HT-29 (cell line): ENCODE measurements at places on chromosomes 12 and 14. TPM values are rescaled to one million over a fixed set of nuclear protein-coding genes. Genes with fewer than 3 reads are reported as not detected.

- no peak for DNase-seq
Measured at GRCh38 chr12:13049816-13050215, 5.6 kb downstream of the FAM234B start.

DNA sequence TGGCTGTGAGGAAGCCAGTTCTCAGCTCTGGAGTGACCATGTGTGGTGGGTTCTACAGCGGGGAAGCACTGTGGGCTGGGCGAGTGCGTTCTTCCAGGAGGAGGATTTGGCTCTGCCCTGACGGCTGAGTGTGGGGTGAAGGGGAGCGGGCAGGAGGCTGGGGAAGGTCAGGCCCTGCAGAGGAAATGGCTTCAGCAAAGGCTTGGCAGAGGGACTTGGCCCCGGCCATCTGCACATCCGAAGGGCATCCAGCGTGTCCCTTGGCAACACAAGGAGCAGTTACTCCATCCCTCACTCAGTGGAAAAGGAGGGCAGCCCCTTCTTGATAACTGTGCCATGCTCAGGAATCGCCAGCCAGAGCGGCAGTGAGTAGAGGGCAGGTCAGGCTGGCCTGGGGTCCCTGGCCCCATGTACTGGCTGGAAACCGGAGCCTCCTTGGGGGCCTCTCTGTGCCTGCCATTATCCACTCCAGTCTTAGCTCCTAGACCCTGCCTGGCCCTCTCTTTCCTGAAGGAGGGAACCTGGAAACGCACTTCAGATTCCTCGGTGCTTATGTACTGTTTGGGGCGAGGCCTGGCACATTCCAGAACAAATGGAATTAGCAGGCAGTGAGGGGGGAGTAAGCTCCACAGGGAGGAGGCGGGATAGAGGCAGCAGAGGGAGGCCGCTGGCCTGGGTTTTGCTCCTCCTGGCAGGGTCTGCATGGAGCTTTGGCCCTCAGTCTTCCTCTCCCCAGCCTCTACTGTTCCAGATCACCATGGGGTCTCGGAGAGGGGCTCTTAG lies 133.6 kb upstream of the NCOR2 start:
- DNase-seq = peak; percentile 50

- no peak for DNase-seq
Measured at GRCh38 chr12:71183846-71184245, 26.0 kb upstream of the TSPAN8 start.

DNA sequence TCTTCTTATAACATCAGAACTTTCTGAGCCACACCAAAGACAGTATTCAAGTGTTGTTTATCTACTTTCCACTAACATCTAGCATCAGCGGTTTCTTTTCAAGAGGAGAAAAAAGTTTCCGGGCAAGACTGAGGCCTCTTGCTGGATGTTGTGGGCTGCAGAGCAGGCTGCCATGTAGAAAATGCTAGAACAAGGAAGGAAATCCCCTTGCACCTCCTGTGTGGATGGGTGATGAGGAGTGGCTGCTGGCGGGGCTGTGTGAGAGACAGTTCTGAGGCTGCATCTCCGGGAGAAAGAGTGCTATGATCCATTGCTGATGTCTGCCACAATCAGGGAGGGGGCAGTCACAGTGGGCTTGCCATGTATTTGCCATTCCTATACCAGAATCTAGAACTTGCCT lies 37.8 kb upstream of the PPP1CC start:
- DNase-seq = no peak

DNA sequence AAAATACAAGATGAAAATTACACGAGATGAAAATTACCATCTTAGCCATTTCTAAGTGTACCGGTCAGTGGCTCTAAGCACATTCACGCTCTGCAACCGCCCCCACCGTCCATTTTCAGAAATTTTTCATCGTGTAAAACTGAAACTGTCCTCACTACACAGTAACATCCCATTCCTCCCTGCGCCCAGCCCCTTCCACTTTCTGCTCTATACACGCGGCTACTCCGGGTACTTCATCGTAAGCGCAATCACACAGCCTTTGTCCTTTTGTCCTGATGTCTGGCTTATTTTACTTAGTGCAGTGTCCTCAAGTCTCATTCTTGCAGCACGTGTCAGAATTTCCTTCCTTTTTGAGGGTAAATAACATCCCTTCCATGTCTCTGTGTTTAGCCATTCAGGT lies 3.6 kb upstream of the GPR132 start:
- no peak for DNase-seq

- no peak for DNase-seq
Measured at GRCh38 chr14:71905860-71906259, 26.4 kb upstream of the RGS6 start.

GRCh38 chr12:92218394-92219077 lies 72.9 kb upstream of the BTG1 start:
- DNase-seq = no peak

DNA sequence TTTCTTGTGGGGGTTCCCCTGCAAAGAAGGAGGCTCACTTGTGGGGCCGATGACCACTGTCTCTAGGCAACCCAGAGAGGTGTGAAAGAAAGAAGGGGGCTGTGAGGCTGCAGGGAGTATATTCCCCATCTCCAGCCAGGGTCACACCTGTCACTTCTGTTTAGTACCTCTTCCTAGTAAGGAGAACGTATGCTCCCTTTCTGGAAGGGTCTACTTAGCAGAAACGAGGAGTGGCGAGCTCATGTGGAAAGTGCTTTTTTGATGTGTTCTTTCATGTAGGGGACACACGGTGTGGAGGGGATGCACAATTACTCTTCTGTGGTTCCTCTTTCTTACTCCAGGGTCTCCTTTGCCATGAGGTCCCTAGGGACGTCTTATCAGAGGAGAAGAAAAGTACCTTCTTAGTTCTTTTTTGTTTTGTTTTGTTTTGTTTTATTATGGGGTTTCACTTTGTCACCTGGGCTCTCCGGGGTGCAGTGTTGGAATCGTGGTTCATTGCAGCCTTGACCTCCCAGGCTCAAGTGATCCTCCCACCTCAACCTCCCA lies 58.3 kb downstream of the PRKCH start:
- no peak for DNase-seq

DNA sequence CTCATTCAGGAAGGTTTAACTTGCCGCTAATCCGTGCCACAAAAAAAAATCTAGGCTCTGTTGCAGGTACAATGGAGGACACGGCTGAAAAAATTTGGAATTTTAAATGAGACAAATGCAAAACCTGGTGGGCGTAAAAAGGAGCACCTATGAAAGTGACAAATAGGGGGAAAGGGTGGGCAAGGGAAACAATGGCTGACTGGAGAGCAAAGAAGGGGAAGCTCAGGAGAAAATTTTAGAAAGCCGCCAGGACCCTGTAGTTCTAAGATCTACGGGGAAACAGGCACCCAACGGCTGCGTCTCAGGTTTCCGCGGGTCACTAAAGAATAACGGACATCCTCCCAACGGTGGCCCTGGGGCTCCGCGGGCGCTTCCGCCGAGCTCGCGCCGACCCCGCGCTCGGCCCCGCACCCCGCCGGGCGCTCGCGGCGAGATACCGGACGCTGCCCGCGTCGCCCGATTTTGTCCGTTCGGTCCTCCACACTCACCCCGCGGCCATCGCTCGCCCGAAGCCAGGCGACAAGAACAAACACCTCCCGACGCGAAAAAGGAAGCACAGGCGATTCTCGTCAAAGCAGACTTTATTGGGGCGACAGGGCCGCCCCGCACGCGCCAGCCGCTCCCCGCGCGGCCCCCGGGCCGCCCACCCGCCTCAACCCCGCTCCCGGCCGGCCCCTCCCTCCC lies 1.1 kb upstream of the YY1 start:
- peak; percentile 41 for DNase-seq

GRCh38 chr12:105222284-105222655 lies 13.7 kb downstream of the APPL2 start:
- DNase-seq = no peak

DNA sequence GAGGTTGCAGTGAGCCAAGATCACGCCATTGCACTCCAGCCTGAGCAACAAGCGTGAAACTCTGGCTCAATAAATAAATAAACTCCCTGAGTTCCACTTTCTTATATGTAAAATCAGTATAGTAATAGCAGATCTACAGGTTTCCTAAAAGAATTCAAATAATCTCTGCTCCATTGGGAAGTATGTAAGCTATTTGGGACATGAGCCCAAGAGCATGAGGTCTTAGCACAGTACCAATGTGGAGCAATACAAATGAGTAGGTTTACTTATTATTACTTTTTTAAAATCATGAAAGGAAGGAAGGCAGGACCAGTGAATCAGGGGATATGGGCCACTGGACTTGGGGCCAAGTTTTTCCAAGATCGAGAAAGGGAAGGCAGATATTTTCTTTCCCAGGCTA lies 216.9 kb upstream of the DIO2 start:
- DNase-seq = no peak

DNA sequence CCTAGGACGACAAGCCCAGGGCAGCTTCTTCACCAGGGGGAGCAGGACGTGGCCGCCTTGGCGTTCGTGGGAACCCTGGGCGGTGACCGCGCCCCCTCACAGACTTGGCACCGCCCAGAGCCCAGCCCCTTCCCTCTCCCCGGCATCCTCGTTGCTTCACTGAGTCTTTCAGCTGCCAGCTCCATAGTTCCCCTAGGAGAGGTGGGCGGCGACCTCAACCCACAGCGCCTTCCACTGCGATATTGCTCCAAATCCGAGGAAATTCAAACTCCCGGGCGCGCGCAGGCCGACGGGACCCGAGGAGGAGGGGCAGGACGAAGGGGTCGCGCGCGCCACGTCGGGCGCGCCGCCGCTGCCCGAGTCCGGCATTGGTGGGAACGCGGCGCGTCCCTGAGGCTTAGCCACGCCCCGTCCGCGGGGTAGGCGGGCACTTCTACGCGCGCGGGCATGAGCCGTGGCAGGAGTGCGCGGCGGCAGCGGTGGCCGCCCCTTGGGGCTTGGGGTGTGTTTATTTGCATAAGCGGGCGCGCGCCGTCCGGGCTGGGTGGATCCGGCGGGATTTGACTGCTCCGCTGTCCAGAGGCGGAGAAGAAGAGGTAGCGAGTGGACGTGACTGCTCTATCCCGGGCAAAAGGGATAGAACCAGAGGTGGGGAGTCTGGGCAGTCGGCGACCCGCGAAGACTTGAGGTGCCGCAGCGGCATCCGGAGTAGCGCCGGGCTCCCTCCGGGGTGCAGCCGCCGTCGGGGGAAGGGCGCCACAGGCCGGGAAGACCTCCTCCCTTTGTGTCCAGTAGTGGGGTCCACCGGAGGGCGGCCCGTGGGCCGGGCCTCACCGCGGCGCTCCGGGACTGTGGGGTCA lies at the start of the genes APAF1 and IKBIP:
Gene APAF1 (plus strand): TSS at position 579 of the 860 bp plus-strand sequence. CDS start 3,070 bp downstream, outside the sequence.
Gene IKBIP (minus strand): TSS at position 77 of the 860 bp plus-strand sequence. CDS start 87 bp downstream, outside the sequence.
- DNase-seq = peak; percentile 97

GRCh38 chr12:53564278-53564677 lies 57.0 kb upstream of the NPFF start:
- no peak for DNase-seq

- DNase-seq = no peak
Measured at GRCh38 chr12:118359541-118359915, 13.2 kb downstream of the TAOK3 start.

- no peak for DNase-seq
Measured at GRCh38 chr14:91253795-91254323, 9.4 kb upstream of the GPR68 start.

GRCh38 chr12:109239179-109239578 lies 69.9 kb downstream of the FOXN4 start:
- no peak for DNase-seq

DNA sequence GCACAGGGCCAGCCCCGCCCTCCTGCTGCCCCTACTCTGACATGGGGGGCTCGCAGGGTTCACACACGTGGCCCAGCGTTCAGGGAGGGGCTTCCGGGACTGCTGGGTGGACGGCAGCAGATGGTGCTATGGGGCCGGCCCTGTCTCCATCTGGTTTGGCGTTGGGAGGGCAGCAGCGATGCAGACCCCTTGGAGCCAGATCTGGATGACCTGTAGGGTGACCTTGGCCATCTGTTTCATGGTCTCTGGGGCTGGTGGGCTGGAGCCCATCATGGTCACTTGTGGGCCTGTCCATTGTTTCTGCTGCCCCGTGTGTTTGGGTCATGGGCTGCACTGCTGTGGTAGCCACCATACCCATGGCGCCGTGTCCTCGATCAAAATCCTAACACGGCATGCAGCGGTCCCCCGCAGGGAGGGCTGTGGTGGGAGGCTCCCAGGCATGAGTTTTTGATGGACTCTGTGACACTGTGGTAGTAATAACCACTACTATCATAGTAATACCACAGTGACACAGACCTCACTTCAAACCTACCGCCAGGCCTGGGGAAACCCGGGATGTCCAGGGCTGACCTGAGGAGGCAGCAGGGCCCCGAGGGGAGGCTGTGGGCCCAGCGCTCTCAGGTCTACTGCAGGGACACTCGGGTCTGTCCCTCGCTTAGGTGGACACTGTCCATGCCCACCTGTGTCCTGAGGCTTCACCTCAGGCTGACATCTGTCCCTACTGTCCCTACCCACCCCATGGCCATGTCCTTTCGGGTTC lies 359.4 kb downstream of the TMEM121 start:
- no peak for DNase-seq

DNA sequence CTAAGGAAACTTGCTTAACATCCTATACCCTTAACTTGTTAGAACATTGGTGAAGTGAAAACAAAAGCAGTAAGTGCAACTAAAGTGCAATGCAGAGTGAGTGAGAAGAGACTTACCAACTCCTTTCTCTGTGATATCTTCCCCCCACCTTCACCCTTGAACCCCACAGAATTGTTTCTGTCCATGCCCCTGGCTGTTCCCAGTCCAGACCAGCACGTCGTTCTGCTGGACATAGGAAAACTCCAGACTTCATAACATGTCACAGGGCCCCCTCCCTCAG lies 91.9 kb downstream of the DAD1 start:
- no peak for DNase-seq

DNA sequence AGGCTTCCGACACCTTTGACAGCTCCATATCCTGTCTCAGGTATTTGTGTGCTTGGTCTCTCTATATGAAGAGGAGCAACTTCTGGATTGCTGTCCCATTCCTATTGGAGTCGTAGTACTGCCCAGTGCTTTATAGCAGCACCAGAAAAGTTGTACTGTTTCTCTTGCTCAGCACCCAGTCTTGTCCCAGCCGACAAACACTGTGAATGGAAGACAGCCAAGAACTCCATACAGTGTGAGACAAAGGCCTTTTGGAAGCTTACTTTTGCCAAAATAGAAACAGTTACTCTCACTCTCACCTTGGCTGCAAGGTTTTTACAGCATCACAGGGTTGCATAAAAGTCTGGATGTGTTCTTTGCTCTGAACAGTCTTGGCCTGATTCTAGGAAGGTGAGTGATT lies 105.3 kb downstream of the TGFB3 start:
- DNase-seq = no peak

DNA sequence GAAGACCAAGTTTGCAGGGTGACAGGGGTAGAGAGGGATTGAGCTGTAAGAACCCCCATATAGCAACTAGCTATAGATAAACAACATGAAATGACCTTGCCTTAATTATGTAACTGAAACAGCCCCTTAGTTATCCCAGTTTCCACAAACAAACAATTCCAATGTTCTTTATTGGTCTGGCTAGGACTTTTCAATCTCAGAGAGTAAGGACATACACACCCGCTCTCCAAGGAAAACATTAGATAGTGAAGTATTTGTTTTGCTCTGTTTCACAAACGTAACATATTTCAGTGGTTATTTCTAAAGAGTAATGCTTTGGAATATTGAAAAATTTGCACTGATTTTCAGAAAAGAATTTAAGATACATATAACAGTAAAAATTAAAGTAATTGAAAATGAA lies 51.6 kb upstream of the GTF2A1 start:
- no peak for DNase-seq

Gene C1S
- 0.56 and 1.1 TPM in 2 replicates for total RNA-seq

Gene MRPL52
- total RNA-seq = 45.9 and 56.1 TPM in 2 replicates

Gene GRIN2B
- 0.08 and 0.29 TPM in 2 replicates for total RNA-seq

Gene TMEM253
- 0.41 TPM in 1 of 2 replicates, not detected in the other for total RNA-seq

Gene TAS2R46
- total RNA-seq = 0.31 and 0.76 TPM in 2 replicates

Gene DEPDC4
- total RNA-seq = 0.23 and 1.1 TPM in 2 replicates

Gene FAM186B
- total RNA-seq = 0.03 and 0.23 TPM in 2 replicates

Gene PTPRO
- total RNA-seq = 12.3 and 14.3 TPM in 2 replicates

Gene FAIM2
- 0.58 and 0.63 TPM in 2 replicates for total RNA-seq

Gene ZFHX2
- 0.58 TPM in 1 of 2 replicates, not detected in the other for total RNA-seq

Gene POLE2
- total RNA-seq = 10.3 and 14.8 TPM in 2 replicates

Gene OAS1
- total RNA-seq = 51.0 and 54.3 TPM in 2 replicates
